Gastroesophageal sphincter (tissue), 4 donors: ENCODE measurements at places on chromosomes 6 and 20. TPM values are rescaled to one million over a fixed set of nuclear protein-coding genes. Genes with fewer than 3 reads are reported as not detected.

TPBG gene
- total RNA-seq = 72.2 TPM

ANKEF1 gene
- total RNA-seq = 0.47 TPM

ERGIC3 gene
- total RNA-seq = 129 TPM

FIG4 gene
- total RNA-seq = 19.9 TPM

TULP1 gene
- 0.89 TPM for total RNA-seq

ADGRF1 gene
- not detected for total RNA-seq

OSER1 gene
- total RNA-seq = 47.6 TPM

EFCAB8 gene
- total RNA-seq = 0.13 TPM

FILIP1 gene
- total RNA-seq = 57.6 TPM

PRDM1 gene
- 1.8 TPM for total RNA-seq

COX7A2 gene
- total RNA-seq = 148 TPM

TBX18 gene
- 3.6 TPM for total RNA-seq

RSPO3 gene
- 117 TPM for total RNA-seq

FAM83C gene
- 1.4 TPM for total RNA-seq

DNA sequence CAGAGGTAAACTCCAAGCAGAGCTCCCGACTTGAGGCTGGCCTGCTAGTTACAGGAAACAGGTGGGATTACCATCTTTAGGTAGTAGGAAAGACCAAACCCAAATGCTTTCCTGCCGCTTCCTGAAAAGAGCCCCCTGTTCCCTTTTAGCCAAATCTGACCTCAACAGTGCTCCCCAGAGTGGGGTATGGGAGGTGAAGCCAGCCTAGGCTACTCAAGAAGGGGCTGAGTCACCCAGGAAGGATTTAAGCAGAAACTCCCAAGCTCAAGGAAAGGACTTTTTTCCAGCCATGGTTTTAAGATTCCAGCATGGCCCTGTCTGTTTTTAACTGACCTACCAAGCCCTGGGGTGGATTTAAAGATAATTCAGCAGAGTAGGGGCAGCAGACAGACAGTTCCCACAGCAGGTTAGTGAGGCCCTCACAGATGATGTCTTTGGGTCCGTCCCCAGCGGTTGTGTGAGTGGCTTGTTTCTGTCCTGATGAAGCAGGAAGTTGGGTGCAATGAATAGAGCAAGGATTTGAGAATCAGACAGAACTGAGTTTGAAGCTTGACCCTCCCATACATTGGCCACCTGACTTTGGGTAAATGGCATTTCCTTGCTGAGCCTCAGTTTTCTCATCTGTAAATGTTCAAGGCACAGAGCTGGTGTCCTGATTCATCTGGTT, 76.9 kb upstream of the MAFB start:
- no peak for ATAC-seq

GRCh38 chr6:122709922-122710512, 69.5 kb upstream of the FABP7 start:
- no peak for ATAC-seq

DNA sequence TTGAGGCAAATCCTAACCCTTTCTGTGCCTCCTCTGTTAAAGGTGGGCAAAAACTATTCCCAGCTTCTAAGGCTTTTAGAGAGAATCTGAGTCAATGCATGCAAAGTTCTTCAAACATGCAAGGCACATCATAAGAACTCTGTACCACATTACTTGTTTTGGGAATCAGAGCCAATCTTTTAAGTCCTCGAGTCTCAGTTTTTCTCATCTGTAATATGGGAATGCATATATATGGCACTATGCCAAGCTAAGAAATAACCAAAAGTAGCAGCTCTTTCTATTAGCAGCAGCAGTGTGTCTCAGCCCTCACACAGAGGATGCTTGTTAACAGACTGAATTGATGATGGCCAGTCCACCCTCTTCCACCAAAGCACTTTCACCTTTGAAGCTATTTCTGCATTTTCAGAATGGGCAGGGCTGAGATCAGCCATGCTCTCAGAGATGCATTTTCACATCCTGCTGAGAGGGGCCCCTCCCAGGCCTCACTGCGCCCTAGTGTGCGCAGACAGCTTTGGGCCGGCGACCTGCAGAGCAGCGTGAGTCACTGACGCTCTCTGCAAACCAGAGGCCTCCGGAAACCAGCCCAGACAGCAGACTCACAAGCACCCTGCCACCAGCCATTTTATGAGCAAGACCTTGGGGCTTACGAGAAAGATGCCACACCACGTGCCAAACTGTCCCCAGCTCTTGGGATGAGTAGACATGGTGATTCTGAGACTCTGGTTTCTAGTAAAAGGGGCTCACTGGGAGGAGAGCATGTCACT, 138.0 kb downstream of the NFATC2 start:
- ATAC-seq = no peak

GRCh38 chr6:128204616-128205015, 303.8 kb upstream of the THEMIS start:
- no peak for ATAC-seq

- no peak for ATAC-seq
Measured at GRCh38 chr6:17059022-17059421, 42.8 kb upstream of the STMND1 start.

DNA sequence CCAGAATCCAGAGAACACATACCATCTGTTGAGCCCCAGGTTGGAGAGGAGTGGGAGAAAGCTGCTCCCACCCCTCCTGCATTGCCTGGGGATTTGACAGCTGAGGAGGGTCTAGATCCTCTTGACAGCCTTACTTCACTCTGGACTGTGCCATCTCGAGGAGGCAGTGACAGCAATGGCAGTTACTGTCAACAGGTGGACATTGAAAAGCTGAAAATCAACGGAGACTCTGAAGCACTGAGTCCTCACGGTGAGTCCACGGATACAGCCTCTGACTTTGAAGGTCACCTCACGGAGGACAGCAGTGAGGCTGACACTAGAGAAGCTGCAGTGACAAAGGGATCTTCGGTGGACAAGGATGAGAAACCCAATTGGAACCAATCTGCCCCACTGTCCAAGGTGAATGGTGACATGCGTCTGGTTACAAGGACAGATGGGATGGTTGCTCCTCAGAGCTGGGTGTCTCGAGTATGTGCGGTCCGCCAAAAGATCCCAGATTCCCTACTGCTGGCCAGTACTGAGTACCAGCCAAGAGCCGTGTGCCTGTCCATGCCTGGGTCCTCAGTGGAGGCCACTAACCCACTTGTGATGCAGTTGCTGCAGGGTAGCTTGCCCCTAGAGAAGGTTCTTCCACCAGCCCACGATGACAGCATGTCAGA, 77.4 kb downstream of the ASXL1 start:
- no peak for ATAC-seq

DNA sequence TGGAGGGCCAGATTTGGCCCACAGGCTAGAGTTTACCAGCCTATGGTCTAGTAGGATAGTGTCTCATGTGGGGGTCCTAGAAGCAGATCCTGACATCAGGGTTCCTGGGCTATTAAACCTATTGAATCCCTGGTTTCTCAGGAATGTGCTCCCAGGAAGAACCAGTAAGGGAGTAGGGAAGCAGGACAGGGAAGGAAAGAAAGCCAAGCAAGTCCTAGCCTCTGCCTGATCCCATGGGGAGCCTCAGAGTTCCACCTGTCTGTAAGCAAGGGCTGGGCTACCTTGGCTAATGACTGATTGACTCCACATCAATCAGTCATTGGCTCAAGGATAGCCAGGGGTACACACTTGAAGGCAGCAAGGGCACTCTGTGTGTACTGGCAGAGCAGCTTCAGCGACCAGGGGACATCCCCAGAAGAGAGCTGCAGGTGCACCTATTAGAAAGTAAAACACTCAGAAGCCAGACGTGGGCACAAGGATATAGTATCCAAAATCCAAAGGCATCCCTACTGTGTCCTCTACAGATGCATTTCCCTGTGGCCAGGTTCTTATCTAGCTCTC, 309.5 kb downstream of the TSHZ2 start:
- ATAC-seq = no peak

- ATAC-seq = no peak
Measured at GRCh38 chr20:6178537-6178936, 55.7 kb upstream of the FERMT1 start.

DNA sequence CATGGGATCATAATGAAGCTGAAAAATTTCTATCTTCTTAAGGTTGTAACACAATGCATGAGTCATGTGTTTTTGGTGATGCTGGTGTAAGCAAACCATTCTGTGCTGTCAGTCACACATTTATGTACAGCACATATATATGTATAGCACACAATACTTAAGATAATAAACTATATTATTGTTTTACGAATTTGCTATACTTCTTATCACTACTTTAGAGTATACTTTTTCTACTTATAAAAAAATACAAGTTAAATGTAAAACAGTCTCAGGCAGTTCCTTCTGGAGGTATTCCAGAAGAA, 920.1 kb upstream of the FLRT3 start:
- no peak for ATAC-seq

DNA sequence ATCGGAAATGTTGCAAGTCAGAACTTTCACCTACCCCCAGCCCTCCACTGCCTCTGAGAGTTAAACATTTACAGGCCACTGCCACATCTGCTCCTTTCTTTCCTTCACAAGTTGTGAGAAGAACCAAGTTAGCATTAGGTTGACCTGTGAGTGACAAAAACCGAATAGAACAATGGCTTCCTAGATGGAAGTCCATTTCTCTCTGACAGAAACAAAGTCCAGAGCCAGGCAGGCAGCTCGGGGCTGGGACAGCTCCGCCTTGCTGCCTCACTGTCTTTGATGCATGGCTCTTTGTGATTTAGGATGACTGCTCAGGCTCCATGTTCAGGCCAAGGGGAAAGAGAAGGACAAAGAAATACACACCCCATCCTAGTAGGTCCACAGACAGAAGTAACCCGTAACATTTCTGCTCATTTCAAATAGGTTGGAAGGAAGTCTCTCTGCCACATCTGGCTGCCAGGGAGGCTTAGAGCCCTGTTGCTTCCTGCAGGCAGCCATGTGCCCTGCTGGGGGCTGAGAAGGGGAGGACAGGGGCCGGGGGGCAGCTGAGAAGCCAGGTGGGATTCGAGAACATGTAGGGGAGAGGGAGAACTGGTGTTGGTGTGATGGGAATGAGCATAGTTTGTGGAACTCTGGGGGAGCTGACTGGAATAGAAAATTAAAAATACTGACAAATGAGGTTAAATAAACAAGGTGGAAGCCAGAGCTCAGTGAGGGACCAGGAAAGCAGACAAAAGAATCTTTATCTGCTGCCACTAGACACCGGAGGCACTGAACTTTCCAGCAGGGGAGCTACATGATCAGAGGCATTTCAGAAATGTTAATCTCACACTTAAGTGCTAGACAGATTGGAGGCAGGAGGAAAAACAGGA, 19.5 kb upstream of the IER3 start:
- no peak for ATAC-seq
